Left lung (tissue), 14 donors: ENCODE measurements at places on chromosomes 6 and 20. TPM values are rescaled to one million over a fixed set of nuclear protein-coding genes. Genes with fewer than 3 reads are reported as not detected.

The FAM209B gene
- not detected for total RNA-seq

The SLC26A8 gene
- not detected for total RNA-seq

The TOX2 gene
- total RNA-seq: 14.5 TPM

The CST5 gene
- total RNA-seq: 3.3 TPM

The JAG1 gene
- 65.0 TPM for total RNA-seq

The RIOK1 gene
- 15.0 TPM for total RNA-seq

DNA sequence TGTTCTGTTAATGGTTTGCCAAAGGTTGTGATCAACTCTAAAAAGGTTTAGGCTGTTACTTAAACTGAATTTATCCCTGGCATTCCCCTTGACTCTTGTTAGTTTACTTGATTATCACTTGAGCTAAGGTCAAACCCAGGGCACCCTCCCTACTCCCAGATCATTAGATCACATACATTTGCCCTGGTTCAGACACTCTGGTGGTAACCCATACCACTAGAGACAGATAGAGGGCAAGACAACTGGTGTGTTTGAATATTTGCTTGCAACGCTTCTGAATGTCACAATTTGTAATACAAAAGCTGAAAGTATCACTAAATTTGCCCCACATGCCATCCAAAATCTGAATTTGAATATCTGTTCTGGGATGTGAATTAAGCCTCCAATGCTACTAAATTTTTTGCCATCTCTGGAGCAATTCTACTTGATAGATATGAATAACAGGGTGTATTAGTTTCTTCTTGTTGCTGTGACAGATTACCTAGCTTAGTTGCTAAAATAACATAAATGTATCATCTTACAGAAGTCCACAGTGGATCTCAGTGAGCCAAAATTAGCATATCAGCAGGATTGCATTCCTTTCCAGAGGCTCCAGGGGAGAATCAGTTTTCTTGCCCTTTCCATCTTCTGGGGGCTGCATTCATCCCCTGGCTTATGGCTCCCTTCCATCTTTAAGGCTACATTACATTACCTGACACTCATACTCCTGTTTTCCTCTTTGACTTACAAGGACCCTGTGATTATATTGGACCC, 45.4 kb downstream of the FIG4 start:
- DNase-seq: no peak

GRCh38 chr6:137894779-137895385, 27.8 kb downstream of the TNFAIP3 start:
- no peak for DNase-seq

DNA sequence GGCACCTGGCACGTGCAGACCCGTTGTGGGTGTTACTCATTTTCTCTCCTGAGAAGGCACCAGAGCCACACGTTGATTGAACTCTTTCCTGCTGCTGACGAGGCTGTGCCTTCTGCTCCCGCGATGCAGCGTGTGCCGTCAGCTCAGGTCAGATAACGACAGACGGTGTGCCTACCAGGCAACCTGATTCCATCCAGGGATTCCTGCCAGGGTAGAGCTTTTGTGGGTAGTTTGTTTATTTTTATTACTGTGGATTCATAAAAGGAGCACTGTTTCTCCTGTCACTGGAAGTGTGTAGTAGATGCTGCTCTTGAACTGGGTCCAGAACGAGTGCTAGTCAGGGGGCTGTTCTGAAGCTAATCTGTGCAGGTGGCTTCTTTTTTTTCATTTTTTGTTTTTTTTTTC, 20.7 kb downstream of the PRPF6 start:
- no peak for DNase-seq

GRCh38 chr20:62321521-62321948, 18.7 kb downstream of the ADRM1 start:
- DNase-seq: no peak

DNA sequence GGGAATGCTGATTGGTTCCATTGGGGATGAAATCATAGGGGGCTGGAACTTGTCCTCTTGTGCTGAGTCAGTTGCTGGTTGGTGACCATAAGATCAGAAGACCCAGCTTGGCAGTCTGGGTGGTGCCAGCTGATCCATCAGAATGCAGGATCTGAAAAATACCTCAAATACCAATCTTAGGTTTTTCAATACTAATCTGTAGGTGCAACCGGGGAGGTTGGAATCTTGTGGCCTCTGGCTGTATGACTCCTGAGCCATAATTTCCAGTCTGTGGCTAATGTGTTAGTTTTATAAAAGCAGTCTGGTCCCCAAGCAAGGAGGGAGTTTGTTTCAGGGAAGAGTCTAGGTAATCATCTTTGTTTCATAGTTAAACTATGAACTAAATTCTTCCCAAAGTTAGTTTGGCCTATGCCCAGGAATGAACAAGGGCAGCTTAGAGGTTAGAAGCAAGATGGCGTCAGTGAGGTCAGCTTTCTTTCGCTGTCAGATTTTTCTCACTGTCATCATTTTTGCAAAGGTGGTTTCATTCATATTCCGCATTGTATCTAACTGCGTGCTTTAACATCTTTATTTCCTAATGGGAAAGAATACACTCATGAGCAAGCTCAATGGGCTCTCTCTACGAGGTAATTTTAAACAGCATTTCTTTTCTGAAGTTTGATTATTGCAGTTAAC, 2.0 kb downstream of the ARMH2 start:
- no peak for DNase-seq

GRCh38 chr20:12699374-12700228, 309.2 kb upstream of the SPTLC3 start:
- DNase-seq: no peak

GRCh38 chr20:36579996-36580545, 6.7 kb downstream of the TGIF2 start:
- no peak for DNase-seq

DNA sequence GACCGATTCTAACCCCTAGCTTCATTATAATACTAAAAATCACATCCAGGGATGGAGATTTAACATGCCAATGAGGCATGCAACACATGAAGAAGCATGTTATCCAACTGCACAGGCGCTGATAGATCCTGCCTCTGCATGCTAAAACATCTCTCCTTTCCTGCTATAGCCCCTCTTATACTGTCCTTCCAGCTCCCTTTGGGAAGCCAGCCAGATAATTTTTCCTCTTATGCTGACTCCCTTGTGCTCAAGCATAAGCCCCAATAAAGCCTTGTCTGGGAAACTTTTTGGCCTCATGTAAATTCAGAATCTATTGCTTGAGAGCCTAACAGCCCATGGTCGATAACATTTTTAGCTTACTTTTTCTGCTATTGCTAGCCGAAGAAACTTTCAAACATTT, 404.3 kb downstream of the EPM2A start:
- DNase-seq: no peak

- DNase-seq: no peak
These were observed 153.3 kb downstream of the ZDHHC14 start for GRCh38 chr6:157534134-157534871.

- DNase-seq: no peak
These were observed 298.4 kb downstream of the TRDN start for GRCh38 chr6:123338394-123338793.

DNA sequence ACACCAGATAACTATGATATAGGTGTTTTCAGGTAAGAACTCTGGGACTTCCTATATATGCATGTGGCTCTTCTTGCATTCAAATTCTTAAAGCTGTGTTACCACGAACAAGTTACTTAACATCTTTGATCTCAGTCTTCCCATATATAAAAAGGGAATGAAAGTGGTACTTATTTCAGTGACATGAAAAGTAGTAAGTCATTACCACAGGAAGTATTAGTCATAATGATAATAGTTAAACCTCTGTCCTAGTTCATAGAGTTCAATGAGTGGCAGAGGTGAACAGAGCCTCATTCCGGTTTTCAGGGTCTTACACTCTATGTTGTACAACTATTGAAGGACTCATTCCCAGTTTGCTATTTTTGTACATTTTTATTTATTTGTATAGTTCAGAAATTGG, 237.0 kb downstream of the NKAIN2 start:
- DNase-seq: no peak

DNA sequence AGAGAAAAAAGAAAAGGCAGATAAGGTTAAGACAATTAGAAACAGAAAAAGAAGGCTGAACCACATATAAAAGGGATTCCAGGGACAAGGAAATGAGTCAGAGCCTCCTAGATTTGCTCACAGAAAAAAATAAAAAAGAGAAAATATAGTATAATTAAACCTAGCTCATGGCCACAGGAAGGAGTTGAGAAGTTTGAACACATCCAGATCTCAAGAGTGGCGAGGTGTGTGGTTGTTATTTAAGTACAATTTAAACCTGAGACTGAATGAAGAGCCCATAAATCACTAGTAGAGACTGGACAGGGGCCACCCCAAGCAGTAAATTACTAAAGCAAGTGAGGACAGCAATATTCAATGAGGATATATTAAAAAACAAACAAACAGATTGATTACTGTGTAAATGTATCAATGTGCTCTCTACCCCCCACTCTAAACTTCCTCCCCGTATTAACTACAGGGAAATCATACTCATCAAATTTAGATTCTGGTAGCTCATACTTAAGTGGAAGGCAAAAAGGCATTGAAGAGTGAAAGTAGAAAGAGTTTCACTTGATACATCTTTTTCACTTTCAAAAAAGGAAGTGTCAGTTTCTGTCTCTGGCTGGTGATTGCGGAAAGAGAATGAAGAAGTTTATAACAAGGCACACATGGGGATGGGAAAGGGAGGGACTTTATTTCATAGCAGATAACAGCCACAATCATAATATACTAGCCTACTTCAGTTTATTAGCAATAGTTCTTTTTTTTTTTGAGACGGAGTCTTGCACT, 49.3 kb upstream of the SCAF8 start:
- no peak for DNase-seq

GRCh38 chr6:164415832-164416563, 893.4 kb downstream of the C6orf118 start:
- no peak for DNase-seq

GRCh38 chr6:81816380-81816779, 63.9 kb upstream of the TENT5A start:
- DNase-seq: no peak

- DNase-seq: no peak
These were observed 9.3 kb downstream of the NUDT3 start for GRCh38 chr6:34383161-34383631.
